ENCODE measurements at places on chromosomes 11 and 22.

DNA sequence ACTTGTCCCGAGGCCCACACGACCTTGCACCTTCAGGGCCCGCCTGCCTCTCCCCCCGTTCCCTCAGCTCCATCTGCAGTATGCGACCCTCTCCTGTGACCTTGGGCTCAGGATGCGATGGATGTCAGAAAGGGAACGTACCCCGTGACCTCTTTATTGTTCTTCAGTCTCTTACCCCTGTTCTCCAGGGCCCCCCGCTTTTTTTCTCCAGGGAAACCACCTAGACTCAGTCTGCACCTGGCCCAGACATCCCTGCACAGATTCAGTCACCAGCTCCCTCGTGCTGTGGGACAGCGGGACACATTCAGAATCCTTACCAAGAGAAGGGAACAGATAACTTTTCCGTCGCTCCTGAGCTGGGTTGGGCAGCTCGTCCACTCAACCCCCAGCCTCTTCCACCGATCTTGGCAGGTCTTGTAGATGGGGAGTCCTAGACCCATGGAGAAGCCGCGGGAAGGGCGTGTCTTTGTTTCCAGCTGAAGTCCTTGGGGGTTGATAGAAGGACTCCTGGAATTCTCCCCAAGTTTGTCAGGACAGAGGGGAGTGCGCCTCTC lies 1.4 kb upstream of the PHOX2A start:
- DNase-seq: no peak

GRCh38 chr11:71527576-71528210 lies 626 bp downstream of the KRTAP5-7 start:
- DNase-seq: no peak

- no peak for DNase-seq
Measured at GRCh38 chr22:42262964-42263363, 7.5 kb downstream of the TCF20 start.

DNA sequence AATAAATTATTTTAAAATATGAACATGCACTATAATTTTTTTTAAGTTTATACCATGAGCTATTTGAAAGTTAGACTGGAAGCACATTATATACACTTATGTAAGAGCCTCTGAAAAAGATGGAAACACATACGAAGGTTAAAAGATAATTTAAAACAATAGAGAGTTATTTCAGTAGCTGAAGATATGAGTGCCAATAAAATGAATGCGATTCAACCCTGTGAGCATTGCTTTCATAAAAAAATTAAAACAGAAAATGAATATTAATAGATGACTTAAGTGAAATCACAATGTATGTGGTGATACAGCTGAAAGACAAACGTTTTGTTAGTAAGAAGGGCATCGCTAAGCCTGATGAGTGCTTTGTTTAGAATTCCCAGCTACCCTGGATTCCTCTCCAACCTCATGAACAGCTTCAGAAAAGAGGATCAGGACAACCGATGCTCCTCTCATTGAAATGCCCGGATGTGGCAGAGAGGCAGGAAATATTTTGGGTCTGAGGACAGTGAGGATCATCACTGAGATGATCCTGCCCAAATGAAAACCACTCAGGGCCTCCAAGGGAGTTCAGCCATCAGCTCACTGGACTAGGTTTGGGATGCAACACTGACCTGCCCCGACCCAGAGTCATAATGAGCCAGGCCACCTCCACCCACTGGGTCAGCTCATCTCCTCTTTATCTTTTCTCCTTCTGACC lies 60.2 kb upstream of the TOP3B start:
- no peak for DNase-seq

DNA sequence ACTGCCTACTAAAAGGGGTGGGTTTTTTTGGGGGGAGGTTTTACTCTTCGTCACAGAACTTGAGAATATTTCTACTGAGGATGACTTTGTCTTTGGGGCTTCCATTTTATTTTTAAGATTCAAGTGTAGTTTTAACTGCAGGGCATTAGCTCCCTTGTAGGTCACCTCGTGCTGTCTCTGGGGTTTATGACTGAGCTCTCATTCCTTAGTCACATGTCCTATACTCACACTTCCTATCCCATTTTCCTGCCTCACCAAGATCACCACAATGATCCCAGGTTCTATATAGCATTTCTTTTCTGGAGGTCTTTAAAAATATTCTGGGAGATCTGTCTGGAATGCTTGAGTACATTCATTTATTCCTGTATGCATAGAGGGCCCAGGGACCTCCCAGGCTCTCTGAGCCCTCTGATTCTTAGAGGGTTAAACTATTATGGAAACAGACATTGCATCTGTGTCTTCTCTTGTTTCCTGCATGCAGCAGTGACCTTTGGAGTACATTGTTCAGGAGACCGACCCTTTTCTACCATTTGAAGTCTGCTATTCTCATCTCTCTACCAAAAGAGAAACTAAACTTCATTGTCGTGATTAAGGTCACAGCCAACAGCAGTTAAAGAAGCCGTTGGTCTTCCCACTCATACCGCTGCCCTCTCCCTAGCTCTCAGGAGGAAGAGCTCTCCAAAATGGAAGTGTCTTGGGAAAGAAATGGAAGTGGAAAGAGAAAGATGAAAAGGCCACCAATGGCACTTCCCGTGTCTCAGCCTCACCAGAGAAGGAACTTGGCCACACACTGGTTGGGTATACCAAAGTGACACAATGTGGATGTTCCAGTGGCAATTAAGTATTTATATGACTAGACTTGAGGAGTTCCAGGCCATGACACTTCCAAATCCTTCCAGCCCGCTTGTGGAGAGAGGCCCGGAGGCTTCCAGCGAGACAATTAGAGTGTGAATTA lies 77.5 kb downstream of the ZBTB16 start:
- no peak for DNase-seq

- DNase-seq: peak; percentile 59
Measured at GRCh38 chr11:44899959-44900358, 50.7 kb downstream of the TP53I11 start.

- DNase-seq: no peak
Measured at GRCh38 chr11:104410336-104410735, 246.4 kb upstream of the PDGFD start.

GRCh38 chr11:68065841-68066240 lies 27.0 kb downstream of the TCIRG1 start:
- no peak for DNase-seq

GRCh38 chr22:31233001-31233400 lies 20.9 kb downstream of the LIMK2 start:
- DNase-seq: no peak

- DNase-seq: no peak
Measured at GRCh38 chr11:8368194-8368593, 104.5 kb upstream of the LMO1 start.

DNA sequence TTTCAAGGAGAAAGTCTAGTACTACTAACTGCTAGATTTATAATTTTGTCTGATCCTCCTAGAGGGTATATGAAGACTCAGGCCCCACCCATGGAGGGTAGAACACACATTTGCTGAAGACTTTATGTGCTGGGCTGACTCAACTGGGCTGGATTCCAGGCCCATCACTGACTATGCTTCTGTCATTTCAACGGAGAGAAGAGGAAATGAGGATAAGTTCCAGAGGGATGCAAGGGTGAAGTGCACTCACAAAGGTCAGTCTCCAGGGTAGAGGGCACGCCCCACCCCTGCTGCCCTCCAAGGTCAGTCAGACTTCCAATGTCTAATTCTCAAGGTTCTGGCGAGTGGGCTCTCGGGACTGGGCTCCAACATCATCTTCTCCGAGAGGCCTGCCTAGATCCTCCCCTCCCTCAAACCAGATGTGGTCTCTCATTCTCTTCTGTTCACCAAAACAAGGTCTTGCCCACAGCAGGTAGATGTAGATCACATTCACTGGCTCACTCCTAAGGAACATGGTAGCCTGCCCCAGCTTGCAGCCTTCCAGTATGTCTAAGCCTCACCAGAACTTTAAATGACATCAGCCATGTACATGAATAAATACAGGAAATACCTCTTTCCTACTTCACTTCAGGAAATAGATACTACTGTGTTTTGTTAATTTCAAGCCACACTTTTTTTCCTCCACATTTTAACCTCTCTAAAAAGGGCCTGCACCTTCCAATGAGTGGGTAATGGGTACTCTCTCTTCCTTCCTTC lies 7.3 kb upstream of the C11orf86 start:
- DNase-seq: no peak

- peak; percentile 26 for DNase-seq
Measured at GRCh38 chr11:74681686-74682651, 49.3 kb downstream of the CHRDL2 start.

GRCh38 chr11:36400766-36401455 lies 104.8 kb downstream of the PRR5L start:
- no peak for DNase-seq

GRCh38 chr22:36405221-36405661 lies 17.5 kb upstream of the MYH9 start:
- no peak for DNase-seq

- DNase-seq: no peak
Measured at GRCh38 chr11:20337526-20338154, 25.9 kb upstream of the HTATIP2 start.

GRCh38 chr22:50269970-50270665 lies at the start of gene MAPK11:
TSS of gene MAPK11 (minus strand) at chr22:50270380. CDS start at chr22:50270292, 88 bp downstream.
- DNase-seq: peak; percentile 81

DNA sequence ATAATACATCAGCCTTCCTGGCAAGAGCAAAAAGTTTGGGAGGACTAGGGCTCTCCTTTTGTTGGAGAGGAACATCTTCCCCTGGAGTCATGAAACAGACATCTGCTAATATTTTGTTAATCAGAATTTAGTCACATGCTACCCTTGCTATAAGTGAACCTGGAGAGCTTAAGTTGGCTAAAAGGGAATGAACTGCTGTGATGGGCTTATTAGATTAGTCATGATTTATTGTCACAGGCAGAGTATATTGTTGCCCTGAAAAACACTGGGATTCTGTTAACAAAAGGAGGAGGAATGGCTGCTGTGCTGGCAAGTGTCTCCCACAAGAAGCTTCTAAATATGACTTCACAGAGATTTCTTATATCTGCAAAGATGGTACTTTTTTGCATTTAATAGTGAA lies 16.0 kb downstream of the TCP11L1 start:
- no peak for DNase-seq

- no peak for DNase-seq
Measured at GRCh38 chr11:59403546-59403945, 22.7 kb downstream of the OR5A2 start.

DNA sequence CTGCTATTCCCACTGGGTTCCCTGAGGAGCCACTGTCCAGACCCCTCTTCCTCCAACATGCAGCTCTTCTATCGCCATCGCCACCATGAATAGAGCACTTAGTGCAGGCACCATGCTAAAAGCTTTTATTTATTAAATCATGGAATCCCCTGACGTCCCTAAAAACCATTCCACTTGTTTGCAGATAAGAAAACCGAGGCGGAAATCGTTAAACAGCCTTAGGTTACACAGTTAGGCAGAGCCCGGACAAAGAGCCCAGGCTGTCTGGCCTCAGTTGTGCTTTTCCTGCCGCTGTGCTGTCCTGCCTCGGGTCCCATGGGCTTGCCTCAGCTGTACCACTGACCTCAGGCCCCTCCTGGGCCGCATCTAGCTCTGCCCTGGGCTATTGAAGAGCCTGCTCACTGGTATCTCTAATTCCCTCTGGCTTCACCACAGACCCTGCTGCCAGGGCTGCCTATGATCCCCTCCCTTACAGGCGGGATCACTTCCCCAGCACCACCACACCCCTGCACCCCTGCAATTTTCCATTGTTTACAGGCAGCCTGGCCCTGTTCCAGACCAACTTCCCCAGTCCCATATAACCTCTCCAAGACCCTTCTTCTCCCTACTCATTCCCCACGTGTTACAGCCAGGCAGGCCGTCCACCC lies 13.0 kb upstream of the TUB start:
- no peak for DNase-seq

DNA sequence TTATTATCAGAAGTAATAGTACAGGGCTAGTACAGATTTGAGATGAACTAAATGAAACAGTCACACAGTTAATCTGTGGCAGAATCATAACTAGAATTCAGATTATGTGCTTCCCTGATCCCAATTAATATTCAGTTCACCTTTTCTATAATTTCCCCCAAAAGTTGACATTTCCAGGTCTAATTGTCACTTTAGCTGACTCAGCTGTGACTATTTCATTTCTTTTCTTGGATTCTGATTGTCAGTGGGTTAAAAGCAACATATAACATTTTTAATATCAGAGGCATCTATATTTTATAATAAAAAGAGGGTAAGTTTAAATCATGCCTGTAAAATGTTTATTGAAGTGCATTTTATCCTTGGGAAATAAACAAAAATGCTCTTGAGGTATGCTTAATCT lies 28.8 kb upstream of the SOX6 start:
- DNase-seq: no peak

DNA sequence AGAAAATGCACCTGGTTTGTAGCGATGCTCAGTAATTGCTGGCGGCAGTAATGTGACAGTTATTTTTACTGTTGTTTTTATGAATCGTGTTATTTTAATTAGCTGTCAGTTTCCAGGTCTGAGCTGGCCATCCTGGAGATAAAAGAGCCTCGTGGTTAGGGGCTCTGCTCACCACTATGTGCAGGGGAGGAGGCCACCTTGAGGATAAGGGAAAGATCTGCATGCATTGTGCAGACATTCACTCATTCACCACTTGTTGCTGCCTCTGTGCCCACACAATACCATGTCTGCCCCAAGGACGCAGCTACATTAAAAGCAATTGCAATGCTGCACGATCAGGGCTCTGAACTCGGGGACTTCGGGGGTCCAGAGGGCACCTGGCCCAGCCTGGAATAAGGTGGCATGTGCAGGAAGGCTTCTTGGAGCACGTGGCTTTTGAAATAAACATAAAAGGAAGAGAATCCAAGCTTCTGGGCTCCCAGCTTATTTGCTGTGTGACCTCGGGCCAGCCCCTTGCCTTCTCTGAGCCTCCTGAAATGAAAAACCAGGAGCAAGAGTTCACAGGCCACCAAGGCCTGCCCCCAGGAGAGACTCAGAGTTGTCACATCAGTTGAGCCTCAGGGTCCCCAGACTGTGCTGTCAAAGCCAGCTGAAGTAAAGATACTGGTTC lies 44.7 kb upstream of the SHISAL1 start:
- no peak for DNase-seq

DNA sequence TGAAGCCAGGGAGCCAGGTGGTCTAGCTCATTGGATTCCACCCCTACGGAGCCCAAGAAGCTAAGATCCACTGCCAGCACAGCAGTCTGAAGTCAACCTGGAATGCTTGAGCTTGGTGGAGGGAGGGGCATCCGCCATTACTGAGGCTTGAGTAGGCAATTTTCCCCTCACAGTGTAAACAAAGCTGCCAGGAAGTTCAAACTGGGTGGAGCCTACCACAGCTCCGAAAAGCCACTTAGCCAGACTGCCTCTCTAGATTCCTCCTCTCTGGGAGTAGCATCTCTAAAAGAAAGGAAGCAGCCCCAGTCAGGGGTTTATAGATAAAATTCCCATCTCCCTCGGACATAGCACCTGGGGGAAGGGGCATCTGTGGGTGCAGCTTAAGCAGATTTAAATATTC lies 620.3 kb downstream of the NELL1 start:
- DNase-seq: no peak

DNA sequence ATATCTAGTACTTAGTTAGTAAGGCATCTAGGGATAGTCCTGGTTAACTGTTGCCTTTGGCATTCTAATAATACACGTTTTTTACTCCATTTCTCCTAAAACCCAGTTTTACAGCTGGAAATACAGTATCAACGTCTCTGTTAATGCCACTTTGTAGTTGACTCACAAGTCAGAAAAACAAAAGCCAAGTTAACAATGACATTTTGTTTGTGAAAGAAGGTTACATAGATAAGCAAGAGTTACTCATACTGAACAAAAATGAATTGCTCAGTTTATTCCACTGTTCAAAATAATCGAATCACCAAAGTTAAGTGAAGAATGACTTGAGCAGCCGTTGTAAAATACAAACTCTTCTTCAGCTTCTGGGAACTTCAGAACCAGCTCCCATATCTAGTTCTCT lies 540.3 kb downstream of the ETS1 start:
- DNase-seq: no peak

Measured in activated T-cell treated with anti-CD3 and anti-CD28 coated beads, Interleukin-2, amount 50 U/mL, for 24 hours (primary cell).